Glutamatergic neuron (in vitro differentiated cells): ENCODE measurements at places on chromosomes 2 and 18.
A peak's percentile ranks its signal among the peaks of the same experiment; 100 is the strongest.

- DNase-seq: peak; percentile 10
Observed at GRCh38 chr2:239180526-239181073, 220.2 kb downstream of the HDAC4 start.

- no peak for DNase-seq
Observed at GRCh38 chr2:23509596-23510292, 124.8 kb downstream of the KLHL29 start.

GRCh38 chr2:211436182-211436581 lies 879.8 kb downstream of the CPS1 start:
- DNase-seq: no peak

- no peak for DNase-seq
Observed at GRCh38 chr18:36580266-36580665, 248.5 kb downstream of the TPGS2 start.

GRCh38 chr2:150931451-150931850 lies 330.2 kb downstream of the RBM43 start:
- no peak for DNase-seq

- no peak for DNase-seq
Observed at GRCh38 chr2:58046335-58046584, 346 bp upstream of the VRK2 start.

DNA sequence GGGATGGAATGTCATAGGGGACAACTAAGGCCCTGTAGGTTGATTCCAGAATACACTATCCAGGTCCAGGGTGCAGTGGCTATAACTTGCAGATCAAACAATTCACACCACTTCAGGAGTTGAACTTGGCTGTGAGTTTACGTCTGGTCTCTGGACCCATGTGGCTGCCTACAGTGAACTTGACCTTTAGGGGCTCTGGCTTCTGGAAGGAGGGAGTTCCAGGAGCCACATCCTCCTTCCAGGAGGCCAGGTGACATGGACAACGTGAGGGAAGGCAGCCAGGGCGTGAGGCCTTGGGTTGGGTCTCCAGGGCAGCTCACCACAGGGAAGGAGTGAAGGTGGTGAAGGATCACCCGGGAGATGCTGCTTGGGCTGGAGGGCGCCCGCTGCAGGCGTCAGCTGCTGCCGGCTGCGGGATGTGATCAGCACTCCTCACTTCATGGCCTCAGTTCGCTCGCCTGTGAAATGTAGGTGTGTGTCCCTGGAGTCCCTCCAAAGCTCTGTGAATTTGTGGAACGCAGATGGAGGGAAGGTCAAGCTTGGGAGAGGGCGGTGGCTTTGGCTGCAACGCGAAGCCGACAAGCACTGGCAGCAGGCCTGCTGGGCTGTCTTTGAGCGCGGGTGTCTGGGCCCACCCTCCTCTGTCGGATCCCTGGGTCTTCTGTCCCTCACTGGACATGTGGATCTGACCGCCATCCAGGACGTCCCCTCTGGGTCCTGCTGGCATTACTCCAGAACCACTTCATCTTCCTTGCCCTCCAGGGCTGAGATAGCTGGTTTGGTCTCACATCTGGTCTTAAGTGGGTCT lies 146.5 kb downstream of the GLI2 start:
- DNase-seq: no peak

- DNase-seq: no peak
Observed at GRCh38 chr2:165617741-165618481, 148.4 kb downstream of the CSRNP3 start.

GRCh38 chr2:182616471-182617393 lies 99.3 kb upstream of the DNAJC10 start:
- DNase-seq: no peak

DNA sequence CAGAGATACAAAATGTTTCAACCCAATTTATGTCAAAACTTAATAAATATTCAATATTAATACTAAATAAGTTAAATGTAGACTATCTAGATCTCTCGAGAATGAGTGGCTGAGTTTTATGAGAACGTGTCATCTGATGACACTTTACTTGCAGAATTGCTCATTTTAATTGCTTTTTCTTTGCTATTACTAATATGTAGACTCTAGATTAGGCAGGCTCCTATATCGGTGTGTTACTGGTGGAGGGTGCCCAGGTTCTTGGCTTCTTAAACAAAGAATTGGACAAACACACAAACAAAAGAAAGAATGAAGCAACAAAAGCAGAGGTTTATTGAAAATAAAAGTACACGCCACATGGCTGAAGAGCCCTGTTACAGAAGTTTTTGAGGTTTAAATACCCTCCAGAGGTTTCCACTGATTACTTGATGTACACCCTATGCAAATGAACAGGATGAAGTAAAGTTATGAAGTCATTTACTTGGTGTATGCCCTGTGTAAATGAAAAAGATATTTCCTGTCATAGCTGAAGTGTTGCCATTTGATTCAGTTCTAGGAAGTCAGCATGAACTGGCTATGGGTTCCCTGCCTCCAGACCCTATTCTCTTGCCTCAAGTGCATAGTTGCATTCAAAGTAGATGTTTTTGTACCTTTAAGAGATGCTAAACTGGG lies 122.9 kb upstream of the ITGA4 start:
- DNase-seq: no peak

- DNase-seq: no peak
Observed at GRCh38 chr2:75186821-75187220, 12.5 kb downstream of the TACR1 start.

GRCh38 chr18:34871435-34871834 lies 161.3 kb downstream of the DTNA start:
- no peak for DNase-seq

DNA sequence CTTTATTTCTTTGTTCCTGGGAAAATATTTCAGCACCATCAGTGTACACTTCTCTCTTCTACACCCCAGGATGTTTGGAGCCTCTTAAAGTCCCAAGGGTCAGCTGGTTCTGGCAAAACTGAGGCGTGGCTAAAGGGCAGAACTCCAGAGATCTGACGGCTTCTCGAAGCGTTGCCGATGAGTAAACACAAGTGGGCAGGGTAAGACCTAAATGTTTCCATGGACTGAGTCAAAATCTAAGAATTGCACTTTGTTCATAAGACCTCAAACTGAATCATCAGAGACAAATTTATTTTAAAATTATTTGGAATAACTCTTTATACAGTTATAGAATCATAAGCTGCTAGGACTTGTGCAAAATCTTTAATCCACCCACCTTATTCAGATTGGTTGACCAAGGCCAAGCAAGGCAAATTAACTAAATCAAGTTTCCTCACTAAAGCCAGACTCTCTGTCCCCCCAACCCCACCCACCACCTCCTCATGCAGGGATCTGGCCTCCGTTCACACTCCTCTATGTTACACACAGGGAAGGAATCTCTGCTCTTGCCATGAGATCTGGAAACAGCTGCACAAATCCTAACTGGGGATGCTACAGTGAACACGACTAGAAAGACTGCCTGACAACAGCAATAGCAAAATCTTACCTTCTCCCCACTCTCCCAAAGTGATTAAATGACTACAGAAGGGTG lies 342.6 kb upstream of the KLHL29 start:
- no peak for DNase-seq

DNA sequence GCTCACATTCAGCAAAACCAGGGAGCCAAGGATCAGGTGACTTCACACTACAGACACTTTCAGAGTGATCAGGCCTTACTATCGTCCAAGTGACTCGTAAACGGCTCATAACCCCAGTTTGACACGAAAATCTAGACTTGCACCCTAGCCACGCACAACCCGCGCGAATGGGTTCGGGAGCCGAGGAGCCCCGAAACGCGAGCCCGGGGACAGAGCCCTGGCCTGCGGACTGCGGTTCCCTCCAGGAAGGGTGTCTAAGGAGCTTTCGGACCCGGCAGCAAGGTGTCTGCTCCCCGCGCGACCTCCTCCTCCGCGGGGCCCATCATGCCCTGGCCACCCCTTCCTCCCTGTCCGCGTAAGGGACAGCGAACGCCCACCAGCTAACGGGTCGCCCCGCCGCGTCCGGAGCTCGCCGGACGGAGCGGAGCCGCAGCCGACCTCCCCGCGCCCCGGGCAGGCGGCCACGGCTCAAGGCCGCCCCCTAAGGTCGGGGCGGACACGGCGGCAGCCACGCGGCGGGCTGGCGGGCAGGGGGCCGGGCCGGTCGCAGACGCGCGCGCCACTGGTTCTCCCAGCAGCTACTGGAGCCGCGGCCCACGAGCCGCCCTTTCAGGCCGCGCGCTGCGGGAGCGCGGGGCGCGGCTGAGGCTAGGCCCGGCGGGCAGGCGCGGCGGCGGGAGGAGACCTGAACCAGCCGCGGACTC lies 575 bp downstream of the ATL2 start:
- peak; percentile 78 for DNase-seq

- DNase-seq: no peak
Observed at GRCh38 chr2:12636837-12637581, 79.7 kb upstream of the TRIB2 start.

- no peak for DNase-seq
Observed at GRCh38 chr2:198102856-198103255, 298.5 kb downstream of the PLCL1 start.

DNA sequence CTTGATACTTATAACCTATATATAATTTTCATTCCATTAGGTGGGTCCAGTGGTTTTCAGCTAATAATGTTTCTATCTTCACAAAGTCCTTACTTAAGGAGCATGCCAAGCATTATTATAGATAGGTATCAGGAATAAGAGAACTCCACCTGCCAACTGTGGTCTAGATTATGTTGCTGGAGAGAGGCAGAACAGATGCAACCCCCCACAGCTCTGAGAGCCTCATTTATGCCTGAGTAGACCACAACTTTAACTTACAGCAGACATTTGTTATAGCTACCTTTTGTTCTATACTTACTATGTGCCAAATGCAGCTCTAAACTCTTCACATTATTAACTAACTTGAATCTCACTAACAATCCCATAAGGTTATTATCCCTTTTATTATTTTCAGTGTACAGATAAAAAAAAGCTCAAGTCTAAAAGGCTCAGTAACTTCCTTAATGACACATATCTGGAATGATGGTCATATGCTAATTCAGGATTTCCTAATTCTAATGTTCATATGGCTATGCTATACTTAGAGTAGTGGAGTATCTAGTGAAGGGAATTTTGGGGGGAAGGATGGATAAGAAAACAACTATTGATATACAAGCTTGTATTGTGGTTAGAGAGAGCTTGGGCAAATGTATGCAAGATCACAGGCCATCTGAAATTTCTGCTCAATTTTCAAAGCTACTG lies 119.1 kb upstream of the RND3 start:
- no peak for DNase-seq

- DNase-seq: no peak
Observed at GRCh38 chr2:193446967-193447366, 1252.2 kb upstream of the TMEFF2 start.

- DNase-seq: no peak
Observed at GRCh38 chr2:9407363-9407811, 15.9 kb downstream of the ITGB1BP1 start.

DNA sequence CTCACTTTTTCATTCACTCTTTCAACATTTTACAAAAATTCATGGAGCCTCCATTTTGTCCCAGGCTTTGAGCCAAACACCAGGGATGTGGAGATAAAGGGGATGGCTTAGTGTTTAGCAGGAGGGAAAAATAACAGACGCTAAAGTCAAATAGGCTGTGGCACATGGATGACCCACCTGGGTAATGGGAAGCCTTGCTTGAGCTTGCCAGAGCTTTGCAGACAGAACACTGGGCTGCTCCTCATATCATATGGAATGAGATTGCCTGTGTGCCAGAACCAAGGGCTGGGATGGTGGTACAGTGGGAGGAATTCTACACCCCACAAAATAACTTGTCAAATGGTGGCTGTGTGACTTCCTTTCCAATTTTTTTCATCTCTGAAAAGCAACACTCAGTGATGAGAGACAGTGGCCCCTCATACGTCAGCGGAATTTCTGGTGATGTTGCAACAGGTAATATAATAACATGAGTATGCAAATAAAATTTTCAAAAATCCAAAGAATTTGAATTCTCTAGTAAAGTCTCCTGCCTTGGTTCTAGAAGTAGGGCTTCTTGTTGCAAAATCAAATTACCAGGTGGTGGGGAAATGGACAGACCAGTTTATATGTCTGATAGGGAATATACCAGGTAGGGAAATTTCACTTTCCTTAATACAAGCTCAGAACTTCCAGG lies 252.9 kb downstream of the CLIP4 start:
- no peak for DNase-seq

DNA sequence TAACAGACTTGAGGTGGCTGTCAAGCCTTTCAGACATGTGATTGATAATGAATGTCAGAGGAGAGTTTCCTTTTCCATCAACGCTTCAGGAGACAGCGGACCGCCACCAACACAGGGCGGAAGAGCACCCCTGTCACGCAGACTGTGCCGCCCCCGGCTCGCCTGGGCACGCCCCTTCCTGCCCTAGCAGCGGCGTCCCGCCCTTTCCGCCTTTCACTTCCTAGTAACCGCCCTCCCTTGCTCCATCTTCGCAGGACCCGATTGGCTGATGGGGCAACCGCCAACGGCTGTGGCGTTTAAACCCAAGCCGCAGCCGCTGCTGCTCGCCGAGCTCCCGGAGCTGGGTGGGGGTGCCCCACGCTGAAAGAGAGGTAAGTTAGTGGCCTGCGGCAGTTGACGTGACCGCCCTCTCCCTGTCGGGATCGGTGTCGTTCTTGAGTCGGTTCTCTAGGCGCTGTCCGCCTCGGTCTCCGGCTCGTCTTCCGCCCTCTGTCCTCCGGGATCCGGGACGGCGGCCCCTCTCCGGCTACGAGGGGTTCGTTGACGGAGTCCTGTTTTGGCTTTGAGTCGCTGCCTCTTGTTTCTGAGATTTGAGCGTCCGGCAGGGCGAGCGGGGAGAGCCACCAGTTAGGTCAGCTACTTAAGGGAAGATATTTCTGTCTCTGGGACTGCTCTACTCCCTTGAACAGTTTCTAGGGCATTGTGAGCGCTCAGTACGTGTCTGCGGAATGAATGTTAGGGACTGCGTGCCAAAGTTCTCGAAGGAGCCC lies at the start of gene SGO2:
Gene SGO2, plus strand, starts transcription at position 326 of the 770 bp plus-strand sequence. CDS start 6,769 bp downstream, outside the sequence.
- DNase-seq: peak; percentile 95

GRCh38 chr18:4587204-4587603 lies 132.1 kb upstream of the DLGAP1 start:
- DNase-seq: no peak

GRCh38 chr2:99819766-99820165 lies 322.6 kb downstream of the AFF3 start:
- no peak for DNase-seq

GRCh38 chr2:84782717-84783442 lies 98.0 kb downstream of the TRABD2A start:
- no peak for DNase-seq
